Thyroid gland (tissue), 4 donors: ENCODE measurements at places on chromosomes 1 and 21.

GRCh38 chr1:163796394-163796821 lies 474.7 kb downstream of the NUF2 start:
- DNase-seq = no peak

DNA sequence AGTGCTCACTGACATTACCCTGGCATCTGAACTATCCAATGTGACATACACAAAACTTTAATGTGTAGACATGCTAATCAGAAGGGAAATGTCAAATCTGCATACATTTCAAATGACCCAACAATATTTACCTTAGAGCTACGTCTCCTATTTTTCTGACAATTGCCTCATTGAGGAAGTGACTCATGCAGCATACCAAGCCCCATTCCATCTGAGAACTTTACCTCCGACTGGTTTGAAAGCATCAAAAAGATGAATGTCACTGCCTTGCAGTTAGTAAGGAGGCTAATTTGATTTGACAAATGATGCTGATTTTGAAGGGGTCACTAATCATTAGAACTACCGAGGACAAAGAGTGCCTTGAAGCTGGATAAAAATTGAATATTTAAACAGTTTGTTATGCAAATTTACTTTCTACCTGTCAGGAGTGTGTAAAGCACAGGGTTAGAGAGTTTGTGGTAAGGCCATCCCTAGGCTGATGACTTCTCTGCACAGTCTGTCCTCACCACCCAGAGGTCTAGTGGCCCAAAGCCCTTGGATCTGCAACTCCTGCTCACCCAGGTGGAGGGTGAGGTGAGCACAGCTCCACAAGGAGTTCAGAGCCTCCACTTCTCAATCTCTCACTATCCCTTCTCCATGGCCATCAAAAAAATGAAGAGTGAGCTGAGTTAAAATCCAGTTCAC lies 500.3 kb upstream of the C1orf87 start:
- DNase-seq = no peak

- DNase-seq = peak; percentile 11
Observed at GRCh38 chr1:39047374-39048229, 21.5 kb downstream of the NDUFS5 start.

DNA sequence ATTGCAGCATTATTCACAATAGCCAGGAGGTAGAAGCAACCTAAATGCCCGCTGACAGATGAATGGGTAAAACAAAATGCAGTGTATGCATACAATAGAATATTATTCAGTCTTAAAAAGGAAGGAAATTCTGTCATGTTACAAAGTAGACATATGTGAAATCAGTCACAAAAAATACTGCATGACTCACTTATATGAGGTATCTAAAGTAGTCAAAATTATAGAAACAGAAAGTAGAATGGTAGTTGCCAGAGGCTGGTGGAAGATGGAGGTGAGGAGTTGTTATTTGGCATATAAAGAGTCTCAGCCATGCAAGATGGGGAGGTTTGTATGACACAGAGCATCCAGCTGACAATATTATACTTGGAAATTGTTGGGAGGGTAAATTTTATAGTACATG lies 43.0 kb upstream of the EGLN1 start:
- DNase-seq = no peak

DNA sequence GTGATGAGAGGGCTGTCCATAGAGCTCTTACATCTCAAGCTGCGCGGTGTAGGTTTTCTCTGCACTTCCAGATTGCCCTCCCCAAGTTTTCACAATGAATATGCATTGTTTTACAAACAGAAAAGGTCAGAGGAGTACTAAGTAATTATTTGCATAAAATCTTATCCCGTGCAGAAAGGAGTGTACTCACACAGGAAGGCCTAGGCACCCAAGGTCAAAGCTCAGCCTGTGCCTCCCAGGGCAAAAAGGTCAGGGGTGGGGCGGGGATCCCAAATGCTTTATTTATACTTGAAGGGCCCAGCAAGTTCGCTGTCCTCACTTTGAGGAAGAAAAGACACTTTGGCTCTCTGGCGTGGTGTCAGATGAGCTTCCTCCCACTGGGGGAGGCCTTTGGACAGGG lies 10.3 kb upstream of the KCNE1 start:
- no peak for DNase-seq

GRCh38 chr1:167090314-167090942 lies at the start of gene GPA33:
TSS of gene GPA33 (minus strand) at chr1:167090377. CDS start at chr1:167090287, 90 bp downstream.
- no peak for DNase-seq

DNA sequence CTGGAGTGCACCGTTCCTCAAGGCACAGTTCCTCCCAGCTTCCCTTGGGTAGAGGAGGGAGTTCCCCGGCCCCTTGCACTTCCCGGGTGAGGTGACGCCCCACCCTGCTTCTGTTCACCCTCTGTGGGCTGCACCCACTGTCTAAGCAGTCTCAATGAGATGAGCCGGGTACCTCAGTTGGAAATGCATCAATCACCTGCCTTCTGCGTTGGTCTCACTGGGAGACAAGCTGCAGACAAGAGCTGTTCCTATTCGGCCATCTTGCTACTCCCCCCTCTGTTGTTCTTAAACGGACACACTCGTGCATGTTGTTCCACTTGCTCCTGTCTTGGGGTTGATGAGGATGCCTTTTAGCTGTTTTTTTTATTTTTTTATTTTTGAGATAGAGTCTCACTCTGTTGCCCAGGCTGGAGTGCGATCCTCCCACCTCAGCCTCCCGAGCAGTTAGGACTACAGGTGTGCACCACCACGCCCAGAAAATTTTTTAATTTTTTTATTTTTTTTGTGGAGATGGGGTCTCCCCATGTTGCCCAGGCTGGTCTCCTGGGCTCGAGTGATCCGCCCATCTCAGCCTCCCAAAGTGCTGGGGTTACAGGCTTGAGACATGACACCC lies 3.0 kb upstream of the MORC3 start:
- DNase-seq = no peak

GRCh38 chr1:99465176-99465900 lies 180.6 kb upstream of the PALMD start:
- no peak for DNase-seq

GRCh38 chr1:46081619-46082018 lies 50.8 kb downstream of the PIK3R3 start:
- no peak for DNase-seq

- no peak for DNase-seq
Observed at GRCh38 chr1:224559981-224560728, 56.0 kb upstream of the CNIH3 start.

DNA sequence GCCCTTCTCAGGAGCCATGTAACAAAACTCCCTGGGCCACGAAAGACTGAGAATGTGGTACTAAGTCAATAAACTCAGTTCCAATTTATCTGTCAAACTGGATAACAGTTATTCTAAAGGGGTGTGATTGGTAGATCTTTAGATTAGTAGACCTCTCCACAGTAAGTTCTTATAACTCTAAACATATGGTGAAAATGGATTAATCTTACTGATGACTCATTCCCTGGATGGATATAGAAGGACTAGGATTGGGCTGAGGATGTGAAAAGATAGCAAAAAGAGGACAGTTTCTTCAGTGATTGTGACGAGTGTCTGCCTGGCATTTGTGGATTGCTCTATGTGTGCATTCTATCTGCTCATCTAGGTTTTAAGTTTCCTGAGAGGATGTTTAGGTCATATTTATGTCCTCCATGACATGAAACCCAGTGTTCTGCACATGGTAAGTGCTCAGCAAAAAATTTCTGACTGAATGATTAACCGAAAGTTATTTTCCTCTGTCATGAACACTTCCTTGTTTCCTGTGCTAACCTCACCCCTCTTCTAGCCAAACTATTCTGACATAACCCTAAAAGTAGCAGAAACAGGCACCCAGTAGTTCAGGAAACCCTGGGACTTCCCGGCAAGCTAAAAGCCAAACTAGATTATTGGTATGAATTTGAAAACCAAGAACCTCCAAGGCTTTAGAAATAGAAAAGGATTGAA lies 397.5 kb upstream of the PLXNA2 start:
- no peak for DNase-seq

GRCh38 chr1:109932679-109933078 lies 22.0 kb downstream of the CSF1 start:
- no peak for DNase-seq

DNA sequence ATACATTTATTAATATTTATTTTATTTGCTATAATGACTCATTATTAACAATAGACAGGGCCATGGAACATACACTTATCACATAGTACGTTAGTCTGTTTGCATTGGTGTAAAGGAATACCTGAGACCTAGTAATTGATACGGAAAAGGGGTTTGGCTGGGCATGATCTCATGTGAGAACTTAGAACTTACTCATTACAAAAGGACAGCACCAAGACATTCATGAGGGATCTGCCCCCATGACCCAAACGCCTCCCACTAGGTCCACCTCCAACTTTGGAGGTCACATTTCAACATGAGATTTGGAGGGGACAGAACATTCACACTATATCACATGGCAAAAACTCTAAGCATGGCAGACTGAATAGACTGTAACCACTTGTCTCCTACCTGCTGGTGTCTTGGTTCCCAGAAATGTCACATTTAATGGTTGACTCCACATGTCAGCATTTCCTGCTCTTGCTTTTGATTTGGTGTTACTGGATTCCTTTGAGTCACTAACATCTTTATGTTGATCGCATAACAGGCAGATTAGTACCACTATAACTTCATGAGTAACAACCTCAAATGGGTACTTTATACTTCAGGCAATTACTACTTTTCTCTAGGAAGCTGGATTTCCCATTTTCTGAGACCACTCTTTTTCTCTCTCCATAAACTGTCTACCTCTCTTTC lies 3.5 kb upstream of the C1orf116 start:
- no peak for DNase-seq

GRCh38 chr1:59833991-59834390 lies 19.2 kb downstream of the HOOK1 start:
- no peak for DNase-seq

DNA sequence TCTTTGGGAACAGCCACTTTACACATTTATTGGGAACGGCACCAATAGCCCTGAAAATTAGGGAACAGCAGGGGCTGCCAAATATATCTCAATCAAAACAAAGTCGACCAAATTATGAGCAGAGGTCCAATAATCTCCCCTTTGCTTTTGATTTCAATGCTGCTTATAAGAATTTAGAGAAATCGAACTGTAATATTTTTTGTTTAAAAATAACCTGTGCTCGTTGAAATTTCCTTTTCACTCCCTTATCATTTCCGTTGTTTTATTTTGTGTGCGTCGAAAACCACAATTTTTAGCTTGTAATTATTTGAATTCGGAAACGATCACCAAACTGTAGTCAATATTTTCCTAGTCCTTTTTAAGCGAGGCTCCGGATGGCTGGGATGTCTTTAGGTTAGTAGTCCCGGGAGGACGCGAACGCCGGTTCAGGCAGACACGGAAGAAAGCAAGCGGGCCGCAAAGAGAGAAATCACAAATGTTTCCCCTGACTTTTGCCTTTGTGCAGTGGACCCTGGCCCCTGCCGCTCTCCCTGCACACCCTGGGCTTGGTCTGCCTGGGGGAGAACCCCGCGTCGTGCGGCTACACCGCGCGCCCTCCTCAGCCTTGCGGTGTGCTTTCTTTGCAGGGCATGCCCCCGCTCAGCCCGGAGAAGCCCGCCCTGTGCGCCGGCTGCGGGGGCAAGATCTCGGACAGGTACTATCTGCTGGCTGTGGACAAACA lies 2.3 kb downstream of the LHX9 start:
- no peak for DNase-seq

- DNase-seq = peak; percentile 52
Observed at GRCh38 chr1:211833174-211833820, 2.7 kb upstream of the LPGAT1 start.

DNA sequence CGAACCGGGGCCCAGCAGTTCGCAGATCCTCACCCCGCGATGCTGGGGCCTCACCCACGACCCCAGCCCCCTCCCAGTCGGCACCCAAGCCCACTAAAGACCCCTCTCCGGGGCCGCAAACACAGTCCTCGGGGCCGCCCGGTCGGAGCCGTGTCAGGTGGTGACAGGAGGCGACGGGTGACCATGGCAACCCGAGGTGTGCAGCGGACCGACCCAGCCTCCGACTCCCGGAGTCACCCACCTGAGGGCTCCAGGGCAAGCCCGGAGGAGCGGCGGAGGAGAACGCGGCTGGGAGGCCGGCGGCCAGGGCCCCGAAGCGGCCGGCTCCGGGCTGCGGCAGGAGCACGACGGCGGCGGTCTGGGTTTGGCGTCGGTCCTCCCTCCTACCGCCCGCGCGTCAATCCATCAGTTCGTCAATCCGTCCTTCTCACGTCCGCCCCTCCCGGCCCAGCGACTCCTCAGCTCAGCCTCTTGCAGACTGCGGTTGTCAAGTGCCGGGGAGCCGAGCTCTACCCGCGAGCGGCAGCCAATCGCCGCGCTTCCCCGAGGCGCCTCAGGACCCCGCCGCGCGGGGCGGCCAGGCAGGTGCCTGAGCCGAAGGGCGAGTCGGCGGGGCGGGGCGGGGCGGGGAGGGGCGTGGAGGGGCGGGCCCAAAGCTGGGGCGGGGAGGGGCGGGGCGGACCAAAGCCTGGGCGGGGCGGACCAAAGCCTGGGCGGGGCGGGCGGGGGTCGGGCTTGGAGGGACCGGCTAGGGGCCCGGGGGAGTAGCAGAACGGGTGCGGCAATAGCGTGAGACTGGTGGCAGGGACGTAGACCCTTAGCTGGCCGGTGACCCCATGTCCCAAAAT lies at the start of gene WDR47:
TSS of gene WDR47 (minus strand) at position 482 of the 848 bp plus-strand sequence. CDS start 18,590 bp downstream, outside the sequence.
- DNase-seq = peak; percentile 98

- peak; percentile 53 for DNase-seq
Observed at GRCh38 chr1:245154429-245155271, at the start of gene KIF26B. TSS of gene KIF26B (plus strand) at chr1:245154985. CDS start at chr1:245155425, 440 bp downstream.

DNA sequence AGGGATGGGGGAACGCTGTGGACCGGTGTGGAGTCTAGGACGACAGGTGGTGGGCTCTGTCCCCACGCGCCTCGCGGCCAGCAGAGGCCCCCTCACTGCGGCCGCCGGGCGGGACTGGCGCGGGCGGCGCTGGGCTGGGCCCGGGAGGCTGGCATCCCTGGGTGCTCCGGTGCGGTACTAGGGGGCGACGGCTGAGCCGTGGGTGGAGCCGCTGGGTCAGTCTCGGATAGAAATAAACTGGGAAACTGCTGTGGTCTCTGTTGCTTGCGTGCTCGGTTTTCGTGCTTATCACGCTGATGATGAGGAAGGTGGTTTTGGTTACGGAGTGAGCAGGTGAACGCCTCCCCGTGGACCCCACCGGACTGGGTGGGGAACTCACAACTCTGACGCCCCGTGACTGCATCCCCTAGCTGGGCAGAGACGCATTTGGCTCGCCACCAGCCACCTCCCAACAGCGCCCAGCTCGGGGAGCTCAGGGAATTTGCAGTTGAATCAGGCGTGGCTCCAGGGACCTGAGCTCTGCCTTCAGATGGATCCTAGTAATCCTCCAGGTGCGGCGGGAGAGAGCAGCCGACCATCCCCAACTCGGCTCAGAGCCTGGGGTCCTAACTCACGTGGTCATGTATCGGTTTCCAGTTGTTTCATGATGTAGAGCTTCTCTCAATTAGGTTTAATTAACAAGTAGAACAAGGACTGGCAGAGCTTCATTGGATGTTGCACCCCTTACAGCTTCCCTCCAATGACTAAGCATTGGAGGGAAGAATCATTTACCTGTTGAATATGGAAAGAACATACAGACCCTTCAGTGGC lies 32.1 kb downstream of the HSD17B7 start:
- peak; percentile 11 for DNase-seq

DNA sequence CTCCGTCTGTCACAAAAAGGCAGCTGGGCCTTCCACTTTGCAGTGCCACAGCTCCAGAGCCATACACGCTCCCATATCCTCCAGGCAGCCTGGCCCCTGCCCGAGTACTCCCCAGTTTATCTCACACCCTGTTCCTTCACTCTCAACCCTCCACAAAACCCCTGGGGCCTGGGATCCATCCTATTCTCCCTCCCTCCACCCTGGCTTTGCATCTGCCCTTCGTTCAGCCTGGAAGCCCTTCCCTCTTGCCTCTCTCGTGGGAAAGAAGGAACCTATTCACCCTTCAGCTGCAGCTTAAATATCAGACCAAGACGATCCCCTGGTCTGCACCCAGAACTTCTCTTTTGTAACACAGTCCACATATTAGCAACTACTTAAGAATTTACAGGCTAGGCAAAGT lies 56.7 kb downstream of the CAMK2N1 start:
- no peak for DNase-seq

GRCh38 chr1:67821263-67821662 lies 12.0 kb downstream of the GNG12 start:
- no peak for DNase-seq
